MCF 10A (cell line): ENCODE measurements at places on chromosomes 5 and 9. TPM values are rescaled to one million over a fixed set of nuclear protein-coding genes. Genes with fewer than 3 reads are reported as not detected.
A peak's percentile ranks its signal among the peaks of the same experiment; 100 is the strongest.

GRCh38 chr5:164746723-164747122 lies 1241.3 kb downstream of the MAT2B start:
- no peak overlapping the region for H3K27ac ChIP-seq
- no peak for DNase-seq
- H3K4me3 ChIP-seq, result no peak overlapping the region
- no peaks in the 10 kb centered on the region for H3K4me1 ChIP-seq
- H3K36me3 ChIP-seq, result no peaks in the 10 kb centered on the region

GRCh38 chr5:10904862-10905432 lies 143.9 kb upstream of the DAP start:
- H3K4me1 ChIP-seq, result peaks cover 9% of the 10 kb centered on the region
- H3K27ac ChIP-seq, result no peak overlapping the region
- no peak overlapping the region for H3K4me3 ChIP-seq
- H3K36me3 ChIP-seq, result no peaks in the 10 kb centered on the region
- DNase-seq, result no peak

DNA sequence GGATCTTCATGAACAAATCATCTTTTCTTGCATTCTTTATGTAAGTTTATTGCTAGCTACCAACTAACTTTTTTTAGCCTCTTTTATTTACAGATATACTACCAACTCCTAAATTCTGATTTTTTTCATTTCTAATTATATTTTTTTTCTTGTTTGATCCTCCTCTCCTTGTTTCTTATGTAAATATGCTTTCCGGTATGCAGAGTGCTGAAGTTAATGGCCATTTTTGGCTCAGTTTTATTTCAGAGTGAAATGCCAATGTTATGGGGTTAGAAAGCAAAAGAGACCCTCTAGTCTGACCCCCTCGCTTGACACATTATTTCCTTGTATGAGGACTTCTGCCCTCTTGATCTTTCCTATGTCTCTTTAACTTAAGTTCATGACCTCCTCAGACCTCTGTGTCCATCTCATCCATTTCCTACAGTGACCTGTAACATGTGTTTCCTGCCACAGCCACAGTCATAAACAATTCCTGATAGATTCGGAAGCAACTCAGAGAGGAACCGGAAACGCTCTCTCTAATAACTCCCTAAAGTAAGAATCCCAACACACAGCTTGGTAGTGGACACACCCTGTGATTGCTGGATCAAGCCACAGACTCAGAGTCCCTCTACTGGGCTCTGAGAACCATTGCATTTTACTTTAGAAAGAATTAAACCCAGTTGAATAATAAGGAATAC lies 42.9 kb upstream of the AFAP1L1 start:
- peak overlapping the region; percentile 73 for H3K27ac ChIP-seq
- peaks cover 53% of the 10 kb centered on the region for H3K36me3 ChIP-seq
- H3K4me3 ChIP-seq, result peak overlapping the region; percentile 0
- H3K27me3 ChIP-seq, result no peaks in the 10 kb centered on the region
- peaks cover 6% of the 10 kb centered on the region for H3K4me1 ChIP-seq
- DNase-seq, result peak; percentile 84

DNA sequence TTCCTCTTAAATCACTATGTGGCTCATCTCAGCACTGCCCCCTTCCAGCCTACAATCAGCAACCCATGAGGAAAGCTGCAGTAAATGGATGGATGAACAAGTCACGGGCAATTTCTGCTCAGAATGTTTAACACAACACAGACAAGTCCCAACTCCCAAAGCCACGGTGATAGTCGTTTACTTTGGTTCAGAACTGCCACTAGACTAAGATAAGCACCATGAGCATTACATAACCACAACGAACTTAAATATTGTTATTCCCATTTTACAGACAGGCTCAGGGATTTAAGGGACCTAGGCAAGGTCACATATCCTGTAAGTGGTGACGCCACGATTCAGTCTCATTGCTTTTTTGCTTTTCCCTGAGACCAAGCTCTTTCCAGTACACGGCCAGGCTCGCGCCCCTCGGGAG lies 2.0 kb upstream of the SMIM27 start:
- H3K4me1 ChIP-seq, result peaks cover 13% of the 10 kb centered on the region
- DNase-seq, result no peak
- peaks cover 39% of the 10 kb centered on the region for H3K36me3 ChIP-seq
- H3K27ac ChIP-seq, result peak overlapping the region; percentile 94
- no peaks in the 10 kb centered on the region for H3K27me3 ChIP-seq
- H3K4me3 ChIP-seq, result peak overlapping the region; percentile 98

DNA sequence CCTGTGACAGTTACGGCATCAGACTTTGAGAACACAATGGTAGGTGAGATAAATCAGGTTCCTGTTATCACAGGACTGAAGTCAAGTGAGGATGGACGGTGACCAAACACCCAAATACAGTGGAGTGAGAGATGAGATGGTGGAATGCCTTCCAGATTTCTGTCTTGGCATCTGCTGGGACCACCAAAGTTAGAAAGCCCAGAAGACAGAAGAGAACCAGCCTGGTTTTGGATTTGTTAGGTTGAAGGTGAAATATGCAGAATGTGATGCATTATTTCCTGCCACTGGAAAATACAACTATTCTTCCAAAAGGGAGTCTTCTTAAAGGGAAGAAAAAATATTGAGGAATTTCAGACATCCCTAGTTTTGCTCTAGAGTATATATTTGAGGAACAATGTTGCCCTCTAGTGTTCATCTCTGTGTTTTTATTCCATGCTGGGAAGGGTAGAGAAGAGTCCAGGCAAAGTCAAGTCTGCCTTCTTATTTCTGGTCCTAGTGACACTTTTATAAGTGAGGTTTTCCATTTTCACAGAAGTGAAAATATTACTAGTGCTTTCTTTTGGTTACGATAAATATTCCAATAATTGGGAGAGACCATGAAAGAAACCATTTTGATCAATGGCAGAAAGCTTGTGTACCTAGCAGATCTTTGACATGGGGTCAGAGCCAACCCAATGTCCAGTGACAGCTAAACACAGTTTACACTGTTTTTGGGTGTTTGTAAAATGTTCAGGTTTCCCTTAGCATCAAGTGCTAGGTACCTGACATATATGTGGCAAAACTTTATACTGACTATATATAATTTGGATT lies 142.3 kb upstream of the ANKH start:
- no peak overlapping the region for H3K27ac ChIP-seq
- peaks cover 14% of the 10 kb centered on the region for H3K4me1 ChIP-seq
- no peaks in the 10 kb centered on the region for H3K27me3 ChIP-seq
- peak; percentile 69 for DNase-seq
- no peaks in the 10 kb centered on the region for H3K36me3 ChIP-seq

DNA sequence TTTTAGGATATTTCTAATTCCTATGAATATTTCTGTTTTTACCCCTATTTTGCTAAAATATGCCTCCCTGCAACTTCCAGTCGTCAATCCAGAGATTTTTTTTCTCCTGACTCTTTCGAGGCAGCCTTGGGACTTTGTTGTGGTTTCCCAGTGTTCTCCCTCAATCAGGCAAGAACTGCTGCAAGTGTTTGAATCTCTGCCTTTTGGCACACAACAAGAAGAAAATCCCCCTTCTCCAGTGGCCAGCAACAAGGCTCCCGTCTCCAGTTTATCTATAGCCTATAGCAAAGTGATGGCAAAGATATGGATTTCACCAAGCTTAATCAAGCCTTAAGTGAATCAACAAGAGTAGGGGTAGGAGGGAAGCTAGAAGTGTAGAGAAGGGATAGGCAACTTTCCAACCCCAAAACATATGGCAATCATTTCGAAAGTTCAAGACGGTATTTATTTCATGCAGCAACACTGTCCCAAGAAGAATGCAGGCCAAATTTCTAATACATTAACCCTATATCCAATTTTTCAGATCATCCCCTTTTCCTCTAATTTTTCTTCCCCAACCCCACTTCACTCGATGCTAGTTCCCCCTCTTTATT lies 37.7 kb upstream of the PAPPA start:
- no peak for DNase-seq
- no peak overlapping the region for H3K4me3 ChIP-seq
- no peaks in the 10 kb centered on the region for H3K27me3 ChIP-seq
- no peaks in the 10 kb centered on the region for H3K36me3 ChIP-seq

- no peaks in the 10 kb centered on the region for H3K36me3 ChIP-seq
- H3K4me3 ChIP-seq, result no peak overlapping the region
- peaks cover 25% of the 10 kb centered on the region for H3K27me3 ChIP-seq
- no peak overlapping the region for H3K27ac ChIP-seq
Observed at GRCh38 chr5:51997500-51997899, 614.3 kb downstream of the ISL1 start.

GRCh38 chr5:150058480-150059126 lies 27.8 kb downstream of the CSF1R start:
- H3K27me3 ChIP-seq, result no peaks in the 10 kb centered on the region
- H3K36me3 ChIP-seq, result peaks cover 29% of the 10 kb centered on the region
- peaks cover 10% of the 10 kb centered on the region for H3K4me1 ChIP-seq
- DNase-seq, result peak; percentile 88
- no peak overlapping the region for H3K4me3 ChIP-seq

DNA sequence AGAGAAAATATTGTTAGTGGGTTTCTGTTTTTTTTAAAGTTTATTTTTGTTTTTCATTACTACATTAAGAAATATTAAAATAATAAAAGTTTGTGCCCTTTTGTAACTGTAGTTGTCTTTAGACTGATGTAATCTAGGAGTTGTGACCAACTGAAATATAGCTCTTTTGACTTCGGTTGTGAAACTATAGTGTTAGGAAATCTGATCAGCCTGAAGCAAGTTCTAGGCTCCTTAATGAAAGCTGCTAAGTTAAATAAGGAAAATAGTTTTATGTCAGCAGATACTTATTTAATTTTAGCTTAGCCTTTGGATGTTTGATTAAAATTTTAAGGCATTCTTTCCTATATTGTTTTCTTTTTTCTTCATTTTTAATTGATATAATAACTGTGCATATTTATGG lies 14.2 kb downstream of the AP3S1 start:
- peak; percentile 75 for DNase-seq
- H3K27me3 ChIP-seq, result no peaks in the 10 kb centered on the region
- H3K27ac ChIP-seq, result no peak overlapping the region
- peaks cover 34% of the 10 kb centered on the region for H3K4me1 ChIP-seq
- H3K36me3 ChIP-seq, result no peaks in the 10 kb centered on the region
- H3K4me3 ChIP-seq, result no peak overlapping the region

- H3K36me3 ChIP-seq, result no peaks in the 10 kb centered on the region
- no peak overlapping the region for H3K27ac ChIP-seq
- no peak overlapping the region for H3K4me3 ChIP-seq
- DNase-seq, result no peak
Observed at GRCh38 chr9:116817762-116818161, 130.7 kb downstream of the TRIM32 start.

DNA sequence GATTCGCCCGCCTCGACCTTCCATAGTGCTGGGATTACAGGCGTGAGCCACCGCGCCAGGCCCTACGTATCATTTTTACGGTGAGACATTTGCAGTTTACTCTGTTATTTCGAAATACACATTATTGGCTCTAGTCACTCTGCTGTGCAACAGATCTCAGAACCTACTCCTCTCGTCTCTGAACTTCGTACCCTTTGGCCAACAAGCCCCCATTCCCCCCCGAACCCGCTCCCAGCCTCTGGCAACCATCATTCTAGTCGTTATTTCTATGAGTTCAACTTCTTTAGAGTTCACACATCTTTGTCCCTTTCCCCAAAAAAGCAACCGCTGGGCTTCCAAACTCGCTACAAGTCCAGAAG lies 735 bp downstream of the PTGR1 start:
- peak; percentile 68 for DNase-seq
- peaks cover 35% of the 10 kb centered on the region for H3K36me3 ChIP-seq
- peaks cover 11% of the 10 kb centered on the region for H3K4me1 ChIP-seq
- no peaks in the 10 kb centered on the region for H3K27me3 ChIP-seq

SLC36A3 gene
- not detected in 2 replicates for total RNA-seq

DNA sequence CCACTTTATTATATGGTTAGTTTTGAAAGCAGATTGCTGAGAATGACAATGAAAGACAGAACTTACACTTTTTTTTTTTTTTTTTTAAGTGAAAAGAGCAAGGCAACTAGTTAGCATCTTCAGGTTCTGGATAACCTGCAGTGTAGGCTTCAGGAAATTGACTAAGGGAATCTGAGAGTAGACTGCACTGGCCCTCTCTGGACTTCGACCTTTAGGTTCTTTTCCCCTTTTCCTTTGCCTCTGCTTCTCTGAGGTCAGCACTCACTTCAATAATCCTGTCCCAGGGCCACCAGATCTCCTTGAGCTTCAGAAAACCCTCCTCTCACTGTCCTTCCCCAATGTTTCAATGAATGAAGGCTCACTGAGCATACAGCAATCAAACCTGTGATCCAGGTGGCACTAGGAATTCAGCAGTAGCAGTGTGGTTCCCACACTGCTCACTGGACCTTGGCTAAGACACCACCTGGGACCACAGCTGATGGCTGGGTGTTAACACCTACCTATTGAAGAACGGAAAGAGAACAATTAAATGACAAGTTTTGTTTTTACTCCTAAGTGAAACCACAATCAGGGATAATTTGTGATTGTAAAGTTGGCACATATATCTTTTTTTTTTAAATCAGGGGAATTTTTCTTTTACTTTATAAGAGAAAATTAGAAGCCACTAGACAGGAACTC lies 85.8 kb upstream of the IL6ST start:
- H3K36me3 ChIP-seq, result peaks cover 4% of the 10 kb centered on the region
- no peak for DNase-seq
- H3K27me3 ChIP-seq, result no peaks in the 10 kb centered on the region
- H3K4me1 ChIP-seq, result peaks cover 20% of the 10 kb centered on the region

- no peaks in the 10 kb centered on the region for H3K36me3 ChIP-seq
- H3K27ac ChIP-seq, result peak overlapping the region; percentile 42
- H3K4me1 ChIP-seq, result peaks cover 26% of the 10 kb centered on the region
Observed at GRCh38 chr9:1978941-1979340, 36.2 kb upstream of the SMARCA2 start.

PAM gene
- total RNA-seq, result 60.3 and 64.3 TPM in 2 replicates

DNA sequence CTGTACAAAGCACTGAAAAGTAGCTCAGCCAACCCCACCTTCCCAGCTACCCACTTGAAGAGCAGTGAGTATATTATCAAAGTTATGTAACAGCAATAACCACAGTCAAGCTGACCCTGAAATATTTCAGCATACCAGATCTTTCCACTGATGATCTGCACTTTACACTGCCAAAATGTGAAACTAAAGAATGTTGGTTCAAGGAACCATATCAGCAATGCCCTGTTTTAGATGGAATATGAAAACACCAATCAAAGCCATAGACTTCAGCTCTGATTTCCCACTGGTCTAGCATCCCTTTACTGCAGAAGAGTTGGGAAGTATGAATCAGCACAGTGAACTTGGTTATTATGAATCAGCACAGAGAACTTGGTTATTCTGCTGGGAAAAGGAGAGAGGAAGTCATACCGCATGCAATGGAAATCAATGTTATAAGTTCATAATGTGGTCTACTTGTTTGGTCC lies 20.0 kb downstream of the CEMIP2 start:
- peaks cover 37% of the 10 kb centered on the region for H3K36me3 ChIP-seq
- no peaks in the 10 kb centered on the region for H3K27me3 ChIP-seq
- H3K27ac ChIP-seq, result no peak overlapping the region
- no peak for DNase-seq
- no peak overlapping the region for H3K4me3 ChIP-seq

- no peaks in the 10 kb centered on the region for H3K27me3 ChIP-seq
- no peak for DNase-seq
- H3K4me1 ChIP-seq, result peaks cover 15% of the 10 kb centered on the region
Observed at GRCh38 chr5:135487037-135487395, 34.9 kb upstream of the TIFAB start.

ADGRV1 gene
- 0.22 TPM in 1 of 2 replicates, not detected in the other for total RNA-seq
